Right ventricle myocardium superior (tissue), 1 donor: ENCODE measurements at places on chromosomes 6 and 20. TPM values are rescaled to one million over a fixed set of nuclear protein-coding genes. Genes with fewer than 3 reads are reported as not detected.

DNA sequence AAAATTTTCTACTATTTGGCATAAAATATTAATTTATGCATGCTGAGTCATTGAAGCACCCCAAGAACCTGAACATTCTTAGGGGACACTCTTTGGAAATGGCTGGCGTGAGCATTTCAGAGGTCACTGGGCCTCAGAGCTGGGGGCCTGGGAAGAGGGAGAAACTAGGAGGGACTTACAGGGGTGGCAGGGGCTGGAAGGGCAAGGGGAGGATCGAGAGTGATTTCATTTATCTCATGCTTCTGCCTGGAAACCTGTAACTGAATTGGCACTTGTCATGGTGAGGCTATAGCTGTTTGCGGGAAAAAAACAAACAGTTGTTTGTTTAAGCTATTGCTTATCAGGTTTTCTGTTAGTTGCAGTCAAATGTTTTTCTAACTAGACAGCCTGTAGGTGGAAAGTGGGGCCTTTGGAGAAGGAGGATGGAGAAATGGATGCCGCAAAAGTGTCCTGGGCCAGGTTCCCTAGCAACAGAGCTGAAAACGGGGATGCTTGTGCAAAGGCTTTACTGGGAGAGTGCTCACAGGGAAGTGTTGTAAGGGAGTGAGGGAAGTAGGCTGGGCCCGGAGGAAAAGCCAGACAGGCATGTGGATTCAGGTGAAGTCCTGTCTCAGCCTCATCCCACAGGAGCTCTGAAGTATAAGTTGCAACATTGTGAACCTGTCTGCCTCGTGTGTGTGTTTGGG, 36.4 kb upstream of the KAT14 start:
- DNase-seq: no peak

DNA sequence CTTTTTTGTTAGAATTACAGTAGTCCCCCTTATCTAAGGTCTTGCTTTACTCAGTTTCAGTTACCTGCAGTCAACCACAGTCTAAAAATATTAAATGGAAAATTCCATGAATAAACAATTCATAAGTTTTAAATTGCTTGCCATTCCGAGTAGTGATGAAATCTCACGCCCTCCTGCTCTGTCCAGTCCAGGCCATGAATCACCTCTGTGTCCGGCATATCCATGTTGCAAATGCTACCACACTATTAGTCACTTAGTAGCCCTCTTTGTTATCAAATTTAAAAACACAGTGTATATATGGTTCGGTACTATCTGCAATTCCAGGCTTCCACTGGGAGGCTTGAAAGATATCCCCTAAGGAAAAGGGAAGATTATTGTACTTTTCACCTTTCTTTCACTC, 164.6 kb upstream of the FAM83B start:
- no peak for DNase-seq

DNA sequence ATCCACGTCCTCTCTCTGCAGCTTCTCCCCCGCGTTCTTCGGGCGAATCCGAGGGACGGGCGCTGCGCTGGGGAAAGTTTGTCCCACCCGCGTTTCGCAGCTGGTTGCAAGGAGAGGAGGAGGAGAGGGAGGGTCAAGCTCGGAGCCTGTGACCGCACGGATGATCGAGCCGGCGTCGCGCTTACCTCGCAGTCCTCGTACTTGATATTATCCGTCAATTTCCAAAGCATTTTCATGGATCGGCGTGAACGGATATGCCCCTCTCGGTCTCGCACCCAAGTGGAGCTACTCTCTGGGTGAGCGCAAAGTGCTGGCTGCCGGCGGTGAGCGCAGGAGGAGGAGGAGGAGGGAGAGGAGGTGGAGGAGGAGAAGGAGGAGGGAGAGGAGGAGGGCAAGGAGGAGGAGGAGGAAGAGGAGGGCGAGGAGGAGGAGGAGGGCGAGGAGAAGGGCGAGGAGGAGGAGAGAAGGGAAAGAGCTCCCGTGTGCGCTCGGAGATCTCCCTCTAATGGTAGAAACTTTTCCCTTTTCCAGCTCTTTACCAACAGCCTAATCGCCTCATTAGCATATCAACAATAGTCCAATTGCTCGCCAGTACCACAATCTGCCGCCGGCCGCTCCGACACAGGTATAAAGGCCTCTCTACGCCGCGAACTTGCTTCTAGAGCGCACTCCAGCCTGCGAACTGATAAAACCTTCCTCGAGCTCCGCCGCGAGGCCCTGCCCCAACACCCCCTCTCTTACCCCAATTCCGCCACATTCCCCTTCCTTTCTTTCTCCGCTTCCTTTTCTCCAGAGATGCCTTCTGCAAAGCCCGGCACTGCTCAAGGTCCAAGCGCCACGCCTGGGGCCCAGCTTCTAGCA, at the start of gene TFAP2A:
Gene TFAP2A (minus strand): TSS at position 319 of the 861 bp plus-strand sequence. CDS start 83 bp downstream, at position 236.
- no peak for DNase-seq

Gene OTOR
- total RNA-seq: not detected

Gene AIF1
- total RNA-seq: 17.7 TPM

Gene CST2
- not detected for total RNA-seq

Gene PRR18
- not detected for total RNA-seq

Gene DUSP22
- 50.5 TPM for total RNA-seq

GRCh38 chr6:45786355-45786781, 229.3 kb downstream of the CLIC5 start:
- no peak for DNase-seq

GRCh38 chr6:79872986-79873385, 74.4 kb downstream of the ELOVL4 start:
- no peak for DNase-seq

DNA sequence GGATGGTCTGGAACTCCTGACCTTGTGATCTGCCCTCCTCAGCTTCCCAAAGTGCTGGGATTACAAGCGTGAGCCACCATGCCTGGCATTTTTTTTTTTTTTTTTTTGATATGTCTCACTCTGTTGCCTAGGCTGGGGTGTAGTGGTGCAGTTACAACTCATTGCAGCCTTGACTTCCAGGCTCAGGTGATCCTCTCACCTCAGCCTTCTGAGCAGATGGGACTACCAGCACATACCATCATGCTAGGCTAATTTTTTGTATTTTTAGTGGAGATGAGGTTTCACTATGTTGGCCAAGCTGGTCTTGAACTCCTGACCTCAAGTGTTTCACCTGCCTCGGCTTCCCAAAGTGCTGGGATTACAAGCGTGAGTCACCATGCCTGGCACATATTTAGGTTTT, 34.3 kb downstream of the PHF20 start:
- no peak for DNase-seq

- no peak for DNase-seq
Measured at GRCh38 chr20:22729616-22730236, 145.4 kb upstream of the FOXA2 start.

Gene RBM24
- total RNA-seq: 187 TPM

GRCh38 chr6:3592371-3592941, 135.6 kb upstream of the SLC22A23 start:
- no peak for DNase-seq

DNA sequence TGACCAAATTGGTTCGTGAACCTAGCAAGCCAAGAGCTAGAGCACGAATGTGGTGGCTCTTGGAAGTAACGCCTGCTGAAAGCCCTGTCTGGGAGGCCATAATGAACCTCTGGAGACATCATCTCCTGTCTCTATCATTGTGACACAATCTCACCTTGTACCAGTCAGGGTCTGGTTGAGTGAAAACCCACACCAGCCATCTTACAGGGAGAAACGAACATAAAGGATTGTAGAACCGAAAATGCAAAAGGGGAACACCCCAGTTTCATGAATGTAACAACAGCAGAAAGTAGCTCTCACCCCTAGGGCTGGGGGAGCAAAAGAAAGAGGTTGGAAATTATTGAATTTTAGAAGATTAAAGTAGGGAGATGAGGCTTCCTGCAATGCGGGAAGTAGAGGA, 50.9 kb upstream of the TAB2 start:
- no peak for DNase-seq

Gene SAMD10
- 6.0 TPM for total RNA-seq
